Stimulated activated naive CD8-positive, alpha-beta T cell treated with anti-CD3 and anti-CD28 coated beads, Interleukin-15, Interleukin-2, amounts not matched to agents 100 U/mL and 50 U/mL, for 24 hours (primary cell): ENCODE measurements at places on chromosomes 7 and 10.

DNA sequence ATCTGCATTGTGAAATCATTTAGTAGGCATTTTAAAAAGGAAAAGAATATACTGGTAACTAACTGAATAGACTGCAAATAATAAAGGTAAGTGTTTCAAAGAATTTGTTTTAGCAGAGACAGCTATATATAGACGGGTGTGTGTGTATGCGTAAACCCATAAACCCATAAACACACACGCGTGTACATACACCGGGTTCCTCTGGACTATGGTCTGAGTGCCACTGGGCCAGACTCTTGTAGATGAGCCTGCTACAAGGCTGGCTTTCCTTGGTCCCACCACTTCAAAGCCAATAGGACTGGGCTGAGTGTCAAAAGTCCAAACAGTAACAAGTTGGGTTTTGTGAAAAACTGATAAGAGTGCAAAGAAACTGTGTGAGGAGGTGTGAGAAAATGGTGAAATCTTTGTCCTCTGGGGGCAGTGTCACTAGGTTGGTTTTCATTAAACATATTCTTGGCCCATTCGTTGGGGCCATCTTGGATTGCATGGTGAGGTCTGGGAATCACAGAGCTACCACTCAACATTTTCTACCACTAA lies 39.8 kb downstream of the GNA12 start:
- DNase-seq = no peak

- DNase-seq = no peak
Observed at GRCh38 chr7:94250124-94250523, 144.6 kb upstream of the COL1A2 start.

DNA sequence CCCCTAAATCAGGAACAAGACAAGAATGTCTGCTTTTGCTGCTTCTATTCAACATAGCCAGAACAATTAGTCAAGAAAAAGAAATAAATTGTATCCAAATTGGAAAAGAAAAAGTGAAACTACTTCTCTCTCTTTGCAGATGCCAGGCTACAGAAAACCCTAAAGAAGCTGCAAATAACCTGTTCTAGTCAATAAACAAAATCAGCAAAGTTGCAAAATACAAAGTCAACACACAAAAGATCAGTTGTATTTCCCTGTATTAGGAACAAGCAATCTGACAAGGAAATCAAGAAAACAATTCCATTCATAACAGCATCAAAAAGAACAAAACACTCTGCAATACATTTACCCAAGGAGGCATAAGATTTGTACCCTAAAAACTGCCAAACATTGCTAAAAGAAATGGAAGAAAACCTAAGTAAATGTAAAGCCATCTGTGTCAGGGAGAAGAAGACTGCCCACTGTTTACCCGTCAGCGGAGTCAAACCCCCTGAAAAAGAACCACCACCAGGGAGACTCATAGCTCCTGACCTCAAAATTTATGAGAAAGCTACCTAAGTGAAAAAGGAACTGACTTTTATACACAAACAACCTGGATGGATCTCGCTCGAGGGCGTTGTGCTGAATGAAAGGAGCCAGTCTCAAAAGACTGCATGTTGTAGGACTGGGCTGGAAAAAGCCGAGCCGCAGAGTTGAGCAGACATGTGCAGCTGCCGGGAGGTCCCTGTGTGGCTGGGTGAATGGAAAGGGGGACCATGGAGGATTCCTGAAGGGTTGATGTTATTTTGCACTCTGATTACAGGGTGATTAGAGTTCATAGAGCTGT lies 263.1 kb downstream of the MAD1L1 start:
- no peak for DNase-seq

DNA sequence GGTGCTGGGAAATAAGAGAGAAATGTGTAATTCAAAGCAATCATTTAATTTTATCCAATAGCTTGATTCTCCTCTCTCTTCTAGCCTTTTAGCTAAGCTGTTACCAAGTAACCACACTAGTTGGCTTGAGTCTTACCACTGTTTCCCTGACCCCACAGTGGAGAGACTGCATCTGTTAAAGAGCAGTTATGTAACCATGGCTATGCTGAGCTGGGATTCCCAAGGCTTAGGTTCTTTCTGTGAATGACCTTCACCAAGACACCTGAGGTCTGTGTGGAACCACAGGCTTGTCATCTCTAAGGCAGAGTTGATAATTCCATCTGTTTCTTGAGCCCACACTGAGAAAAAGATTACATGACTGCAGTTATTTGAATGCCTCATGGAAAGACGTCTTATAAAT lies 47.7 kb upstream of the ATRNL1 start:
- no peak for DNase-seq

GRCh38 chr7:100679927-100680575 lies 6.5 kb downstream of the GNB2 start:
- DNase-seq = no peak

- peak; percentile 16 for DNase-seq
Observed at GRCh38 chr10:125982260-125982948, 86.0 kb downstream of the FANK1 start.

DNA sequence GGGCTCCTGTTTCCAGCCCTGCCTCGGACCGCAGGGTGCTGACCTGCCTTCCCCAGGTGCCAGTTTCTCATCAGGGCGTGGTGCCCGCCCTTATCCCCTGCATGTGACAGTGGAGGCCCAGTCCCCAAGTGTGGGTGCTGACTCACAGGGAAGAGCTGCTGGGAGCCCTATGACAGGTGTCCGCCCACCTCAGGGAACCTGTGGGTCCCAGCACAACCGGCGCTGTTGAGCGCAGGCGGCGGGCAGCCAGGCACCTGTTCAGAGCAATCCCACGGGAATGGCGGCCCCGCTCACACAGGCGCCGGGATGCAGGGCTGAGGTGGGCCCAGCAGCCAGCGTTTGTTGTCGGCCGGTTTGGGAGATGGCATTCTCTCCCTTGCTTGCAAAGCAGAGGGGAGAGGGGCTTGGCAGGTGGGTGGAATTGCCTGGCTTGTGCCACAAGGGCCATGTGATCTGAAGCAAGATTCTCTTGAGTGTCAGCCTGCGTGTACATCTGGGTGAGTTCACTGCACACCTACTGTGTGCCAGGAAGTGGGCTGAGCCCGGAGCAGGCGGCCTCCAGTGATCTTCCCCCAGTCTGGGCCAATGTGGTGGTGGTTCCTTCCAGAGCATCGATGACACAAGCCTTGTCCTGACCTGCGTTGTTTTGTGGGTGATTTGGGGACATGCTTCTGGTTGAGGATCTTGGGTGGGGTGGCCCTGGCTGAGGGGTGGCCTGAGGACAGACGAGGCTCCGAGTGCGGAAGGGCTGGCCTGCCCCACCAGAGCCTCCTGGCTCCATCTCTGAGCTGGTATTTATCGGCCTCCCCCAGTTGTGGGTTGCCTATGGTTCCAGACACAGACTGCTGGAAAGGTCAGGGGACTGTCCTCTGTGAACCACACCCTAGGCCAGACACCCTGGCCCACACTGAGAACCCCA lies 2.4 kb downstream of the PWWP2B start:
- no peak for DNase-seq

DNA sequence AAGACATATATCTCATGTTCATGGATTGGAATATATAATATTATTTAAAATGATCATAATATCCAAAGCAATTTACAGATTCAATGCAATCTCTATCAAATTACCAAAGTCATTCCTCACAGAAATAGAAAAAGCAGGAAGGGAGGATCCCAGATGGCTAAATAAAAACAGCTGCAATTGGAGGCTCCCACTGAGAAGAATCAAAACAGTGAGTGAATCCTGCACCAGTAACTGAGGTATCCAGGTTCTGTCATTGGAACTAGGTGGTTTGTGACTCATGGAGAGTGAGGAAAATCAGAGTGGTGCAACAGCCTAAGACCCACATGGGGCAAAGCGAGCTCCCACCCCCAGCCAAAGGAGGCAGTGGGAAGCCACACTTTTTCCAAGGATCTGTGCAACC lies 128.4 kb downstream of the MTERF1 start:
- DNase-seq = no peak

DNA sequence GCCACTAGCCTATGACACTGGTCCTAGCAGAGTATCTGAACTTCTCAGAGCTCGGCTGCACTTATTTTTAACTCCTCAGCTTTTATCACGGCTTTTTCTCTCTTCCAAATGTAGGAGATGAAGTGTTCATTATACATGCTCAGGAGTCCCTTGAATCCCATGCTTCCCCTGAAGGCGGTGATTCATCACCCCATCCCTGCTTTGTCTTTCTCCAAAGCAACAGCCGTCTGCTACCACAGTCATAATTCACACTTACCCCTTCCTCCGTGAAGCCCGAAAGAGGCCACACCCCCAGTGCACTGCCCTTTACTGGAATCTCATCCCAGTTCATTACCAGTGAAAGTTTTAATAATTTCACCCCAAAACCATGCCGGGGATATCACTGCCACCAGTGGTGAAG lies 301.5 kb upstream of the SHH start:
- DNase-seq = no peak

DNA sequence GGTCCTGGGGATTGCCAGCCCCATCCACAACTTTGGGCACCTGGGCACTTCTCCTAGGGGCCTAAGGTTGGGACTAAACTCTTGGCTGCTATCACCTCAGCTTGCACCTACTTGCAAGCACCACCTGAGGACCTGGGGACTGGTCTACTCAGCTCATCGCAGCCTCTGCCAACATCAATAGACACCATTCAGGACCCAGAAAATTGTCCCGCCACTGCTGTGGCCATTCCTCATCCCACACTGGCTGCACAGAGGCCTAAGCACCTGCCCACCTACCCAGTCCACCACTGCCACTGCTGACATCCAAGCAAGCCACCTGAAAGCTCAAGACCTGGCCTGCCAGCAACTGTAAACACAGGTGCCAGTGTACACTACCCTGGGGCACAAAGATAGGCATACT lies 234.1 kb downstream of the STK31 start:
- DNase-seq = no peak

DNA sequence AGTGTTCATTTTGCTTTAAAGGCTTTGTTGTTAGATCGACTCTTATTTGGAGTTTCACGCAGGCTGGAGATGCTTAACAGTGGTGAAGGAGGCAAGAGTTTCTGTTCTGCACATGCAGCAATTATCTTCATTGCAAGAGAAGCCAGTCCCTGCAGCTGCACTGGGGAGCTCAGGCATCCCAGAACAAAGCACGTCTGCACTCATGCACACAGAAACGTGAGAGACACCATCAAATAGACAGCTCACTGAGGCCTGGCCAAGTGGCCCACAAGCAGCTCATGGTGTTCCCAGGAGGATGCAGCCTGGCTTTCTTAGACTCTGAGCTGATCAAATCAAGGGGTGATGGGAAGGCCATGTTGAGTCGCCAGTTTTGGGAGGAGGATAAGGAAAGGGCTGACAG lies 246.1 kb downstream of the CREB5 start:
- DNase-seq = no peak

DNA sequence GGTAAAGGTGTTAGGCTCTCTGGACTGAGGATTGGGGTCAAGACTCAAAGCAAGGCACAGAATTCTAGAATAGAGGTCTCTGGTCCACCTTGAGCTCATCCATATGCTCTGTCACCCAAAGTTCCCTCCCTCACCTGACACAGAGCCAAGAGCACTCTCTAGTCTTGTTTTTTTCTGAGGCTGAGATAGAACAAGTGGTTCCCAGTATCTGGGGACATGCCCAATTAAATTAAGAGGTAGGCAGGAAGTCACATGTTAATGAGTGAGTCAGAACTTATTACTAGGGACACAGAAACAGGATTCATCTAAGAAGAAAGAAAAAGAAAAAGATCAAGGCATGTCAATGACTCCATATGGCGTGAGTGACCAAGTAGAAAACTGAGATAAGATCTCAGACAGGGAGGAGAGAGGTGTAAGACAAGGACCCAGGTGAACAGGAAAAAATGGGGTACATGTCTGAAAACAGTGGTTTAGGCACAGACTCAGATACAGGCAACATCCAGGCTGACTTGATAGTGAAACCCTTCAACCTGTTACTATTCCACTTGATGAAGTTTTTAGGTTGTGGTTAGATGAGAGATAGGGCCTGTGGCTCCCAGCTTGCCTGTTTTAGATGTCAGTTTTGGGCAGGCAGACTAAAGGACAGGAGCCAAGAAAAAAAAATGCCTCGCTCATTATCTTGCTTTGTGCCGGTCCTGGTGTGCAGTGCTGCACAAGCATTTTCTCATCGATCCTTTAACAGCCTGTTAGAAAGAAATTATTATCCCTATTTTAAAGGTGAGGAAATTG lies 609.9 kb downstream of the CCSER2 start:
- no peak for DNase-seq

- no peak for DNase-seq
Observed at GRCh38 chr7:2972835-2973161, 70.9 kb downstream of the CARD11 start.

DNA sequence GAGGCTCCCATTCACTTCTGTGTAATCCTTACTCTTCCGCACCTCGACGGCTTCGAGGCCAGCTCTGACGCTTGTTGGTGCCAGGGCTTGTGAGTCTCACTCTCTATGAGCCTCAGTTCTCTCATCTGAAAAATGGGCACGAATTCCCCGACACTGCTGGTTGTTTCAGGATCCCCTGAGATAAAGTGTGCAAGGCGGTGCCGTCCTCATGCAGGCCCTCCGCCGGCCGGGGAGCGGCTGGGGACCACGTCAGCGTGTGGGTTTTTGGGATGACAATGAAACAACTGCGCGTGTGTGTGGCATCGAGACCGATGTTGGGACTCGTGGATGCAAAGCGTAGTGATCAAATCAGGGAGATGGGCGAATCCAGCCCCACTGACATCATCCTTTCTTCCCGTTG lies 75.6 kb downstream of the FOXL3 start:
- DNase-seq = no peak

- peak; percentile 54 for DNase-seq
Observed at GRCh38 chr7:128863433-128863989, 855 bp downstream of the ATP6V1F start.

DNA sequence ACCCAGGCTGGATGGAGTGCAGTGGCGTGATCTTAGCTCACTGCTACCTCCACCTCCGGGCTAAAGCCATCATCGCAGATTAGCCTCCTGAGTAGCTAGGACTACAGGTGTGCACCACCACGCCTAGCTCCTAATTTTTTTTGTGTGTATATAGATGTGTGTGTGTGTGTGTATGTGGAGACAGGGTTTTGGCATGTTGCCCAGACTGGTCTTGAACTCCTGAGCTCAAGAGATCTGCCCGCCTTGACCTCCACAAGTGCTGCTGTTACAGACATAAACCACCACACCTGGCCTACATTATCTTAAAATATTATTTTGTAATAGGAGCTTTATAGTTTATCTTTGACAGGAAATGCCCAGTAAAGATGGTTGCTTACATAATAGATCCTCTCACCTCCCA lies 25.0 kb downstream of the FOXP2 start:
- no peak for DNase-seq

DNA sequence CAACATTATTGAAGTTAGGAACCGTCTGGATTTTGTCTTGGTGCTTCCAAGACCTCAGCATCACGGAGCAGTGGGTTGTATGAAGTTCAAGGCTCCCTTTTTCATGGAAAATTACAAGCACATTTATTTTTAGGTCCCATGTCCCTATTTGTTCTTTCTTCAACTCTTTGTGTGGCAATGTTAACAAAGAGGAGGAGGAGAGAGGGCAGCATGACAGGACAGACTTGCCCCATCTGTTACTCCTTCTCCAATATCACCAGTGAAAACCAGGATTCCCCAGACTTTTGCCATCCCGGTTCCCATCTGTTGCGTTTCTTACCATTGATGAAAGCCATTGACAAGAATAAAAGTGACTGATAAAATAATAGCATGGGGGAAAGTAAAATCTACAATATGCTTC lies 28.6 kb downstream of the EEPD1 start:
- no peak for DNase-seq
